ENCODE measurements at places on chromosomes 2 and 18.

- DNase-seq, result no peak
Observed at GRCh38 chr2:240460781-240461431, 25.4 kb downstream of the GPC1 start.

DNA sequence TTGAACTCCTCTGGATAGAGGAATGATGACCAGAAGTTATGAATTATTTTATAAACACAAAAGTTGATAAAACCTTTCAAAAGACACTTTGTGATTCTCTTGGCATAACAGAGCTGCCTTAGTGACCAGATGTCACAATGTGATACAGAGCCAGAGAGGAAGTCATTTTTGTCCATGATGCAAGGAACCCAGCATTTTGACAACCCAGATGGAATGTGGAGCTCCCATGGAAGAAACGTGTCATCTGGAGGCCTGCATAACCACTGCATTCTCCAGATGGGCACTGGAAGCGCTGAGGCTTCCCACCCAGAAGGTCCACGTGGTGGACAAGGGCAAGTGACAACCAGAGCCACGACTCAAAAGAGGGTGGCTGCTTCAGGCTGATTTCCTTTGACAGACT is 30.1 kb downstream of the HRH4 start:
- DNase-seq, result no peak

GRCh38 chr2:101464841-101465240 is 10.1 kb downstream of the RFX8 start:
- DNase-seq, result no peak

DNA sequence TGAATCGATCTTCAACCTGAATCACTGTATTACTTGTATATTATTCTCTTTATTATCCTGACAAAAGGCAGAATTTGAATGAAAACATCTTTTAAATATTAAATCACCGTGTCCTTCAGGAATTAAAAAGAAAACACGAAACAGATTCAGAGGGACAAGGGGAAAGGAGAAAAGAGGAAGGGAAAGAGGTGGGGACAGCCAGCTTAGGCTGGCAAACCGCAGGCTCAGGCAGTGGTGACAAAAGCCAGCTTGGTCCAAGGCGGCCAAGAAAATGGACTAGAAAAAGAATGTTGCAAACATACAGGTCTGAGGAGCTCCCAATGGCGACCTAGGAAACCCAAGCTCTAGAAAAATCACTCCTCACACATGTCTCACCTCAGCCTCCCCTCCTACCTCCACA is 6.8 kb downstream of the B4GALT6 start:
- DNase-seq, result no peak

- peak; percentile 67 for DNase-seq
Observed at GRCh38 chr2:223944703-223945531, at the start of gene WDFY1. Gene WDFY1, minus strand, starts transcription at chr2:223945335. Its CDS starts 51 bp downstream, at chr2:223945284.

- DNase-seq, result peak; percentile 83
Observed at GRCh38 chr2:19574778-19575260, 216.4 kb upstream of the OSR1 start.

DNA sequence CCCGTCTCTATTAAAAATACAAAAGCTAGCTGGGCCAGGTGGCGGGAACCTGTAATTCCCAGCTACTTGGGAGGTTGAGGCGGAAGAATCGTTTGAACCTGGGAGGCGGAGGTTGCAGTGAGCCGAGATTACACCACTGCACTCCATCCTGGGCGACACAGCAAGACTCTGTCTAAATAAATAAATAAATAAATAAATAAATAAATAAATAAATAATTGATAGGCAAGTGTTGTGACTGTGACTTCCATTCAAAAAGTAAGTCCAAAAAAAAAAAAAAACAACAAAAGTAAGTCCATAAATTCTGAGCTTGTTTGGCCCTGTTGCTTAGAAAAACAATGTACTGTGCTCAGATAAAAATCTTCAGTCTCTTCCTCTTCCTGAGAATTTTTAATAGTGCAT is 2.2 kb downstream of the STON1 start:
- DNase-seq, result no peak

DNA sequence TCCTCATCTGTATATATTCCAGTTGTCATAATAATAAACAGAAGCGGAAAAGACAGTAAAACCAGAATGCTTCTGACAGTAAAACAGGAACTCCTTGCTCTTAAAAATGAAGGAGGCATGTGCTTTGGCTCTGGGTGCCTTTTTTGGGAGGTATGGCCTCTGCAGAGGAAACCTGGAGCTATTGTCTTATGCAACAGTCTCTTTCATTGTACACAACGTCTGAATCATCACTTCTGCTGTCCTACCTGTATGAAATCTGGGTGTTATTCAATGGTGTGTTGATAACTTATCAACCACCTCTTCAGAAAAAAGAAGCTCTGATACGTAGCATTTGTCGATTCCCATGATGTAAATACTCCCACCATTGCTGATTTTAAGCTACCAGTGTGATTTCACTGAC is 64.8 kb downstream of the CDCA7 start:
- no peak for DNase-seq

Data from fibroblast of skin of left biceps (primary cell).